Activated T-helper 1 cell treated with anti-CD3 and anti-CD28 coated beads, Interleukin-2, amount 50 U/mL, for 16 hours (primary cell): ENCODE measurements at places on chromosomes 3 and 15.

DNA sequence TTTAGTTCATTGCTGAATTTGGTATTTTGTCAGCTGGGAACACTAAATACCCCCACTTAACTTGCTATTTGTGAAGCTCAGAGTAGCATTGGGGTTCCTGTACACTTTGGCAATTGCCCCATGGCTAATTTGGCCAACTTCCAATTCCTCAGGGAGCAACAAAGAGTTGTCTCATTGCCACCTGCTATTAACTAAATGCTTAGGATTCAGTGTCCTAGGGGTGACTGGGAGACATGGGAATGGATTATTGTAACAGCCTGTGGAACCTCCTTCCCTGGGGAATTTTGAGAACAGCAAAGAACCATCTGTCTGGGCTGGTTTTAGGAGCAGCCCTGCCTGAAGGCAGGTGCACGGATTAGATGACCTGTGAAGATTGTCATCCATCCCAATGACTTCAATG, 437.4 kb upstream of the TPRG1 start:
- no peak for DNase-seq

DNA sequence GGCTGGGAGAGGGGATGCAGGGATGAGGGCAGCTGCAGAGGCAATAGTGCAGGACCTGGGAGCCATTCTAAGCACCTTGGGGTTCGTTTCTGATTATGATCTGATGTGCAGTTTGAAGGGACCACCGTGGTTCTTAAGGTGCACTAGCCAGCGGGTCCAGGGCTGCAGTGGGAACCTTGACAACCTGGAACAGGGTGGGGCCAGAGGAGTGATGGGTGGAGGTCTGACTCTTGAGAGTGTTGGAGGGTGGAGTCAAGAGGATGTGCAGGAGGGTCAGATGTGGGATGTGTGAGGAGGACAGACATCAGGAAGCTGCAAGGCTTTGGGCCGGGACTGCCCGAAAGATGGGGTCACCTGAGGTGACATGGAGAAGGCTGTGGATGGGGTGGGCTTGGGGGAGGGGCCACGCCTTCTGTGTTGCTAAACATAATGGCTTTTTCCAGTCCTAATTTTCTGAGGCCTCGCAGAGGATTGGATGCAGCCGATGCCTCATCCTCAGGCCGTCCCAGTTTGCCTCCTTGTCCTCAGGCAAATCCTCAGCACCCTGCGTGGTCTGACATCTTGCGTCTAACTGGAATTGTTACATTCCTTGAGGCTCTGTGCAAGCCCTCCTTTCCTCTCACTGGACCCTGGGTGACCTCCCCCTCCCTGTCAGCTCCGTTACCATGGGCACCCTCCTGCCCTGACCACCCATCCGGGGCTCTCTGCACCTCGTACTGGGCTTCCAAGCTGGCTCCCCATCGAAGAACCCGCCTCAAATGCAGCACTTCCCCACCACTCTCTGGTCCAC, 61.4 kb upstream of the TRPM1 start:
- no peak for DNase-seq

DNA sequence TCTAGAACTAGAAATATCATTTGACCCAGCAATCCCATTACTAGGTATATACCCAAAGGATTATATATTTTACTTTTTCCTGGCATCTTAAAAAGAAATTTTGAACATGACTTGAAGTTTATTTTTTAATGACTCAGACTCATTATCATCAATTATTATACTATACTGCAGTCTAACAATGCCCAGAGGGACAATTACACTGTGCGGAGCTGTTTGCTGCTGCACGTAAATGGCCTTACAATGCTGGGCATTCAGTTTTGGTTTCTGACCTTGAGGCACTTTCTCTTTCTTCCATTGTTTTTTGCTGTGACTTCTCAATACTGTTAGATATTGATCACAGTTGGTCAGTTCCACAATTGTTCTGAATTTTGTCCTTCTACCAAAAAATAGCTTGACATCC, 128.8 kb downstream of the GBE1 start:
- no peak for DNase-seq

DNA sequence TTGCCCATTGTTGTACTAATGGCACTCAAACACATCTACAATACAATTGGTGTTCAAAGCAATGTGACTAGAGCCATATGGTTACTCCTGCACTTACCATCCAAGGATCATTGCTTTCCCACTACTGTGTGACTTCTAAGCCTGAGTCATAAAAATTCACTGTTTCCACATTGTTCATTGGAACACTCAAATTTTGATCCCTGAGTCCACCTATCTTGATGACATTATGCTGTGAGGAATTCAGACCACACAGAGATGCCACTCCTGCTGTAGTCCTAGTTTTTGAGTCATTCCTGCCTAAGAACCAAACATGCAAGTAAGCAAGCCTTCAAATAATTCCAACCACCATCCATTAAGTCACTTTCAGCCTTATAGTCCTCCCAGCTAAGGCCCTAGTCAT, 176.2 kb downstream of the EFHB start:
- no peak for DNase-seq

DNA sequence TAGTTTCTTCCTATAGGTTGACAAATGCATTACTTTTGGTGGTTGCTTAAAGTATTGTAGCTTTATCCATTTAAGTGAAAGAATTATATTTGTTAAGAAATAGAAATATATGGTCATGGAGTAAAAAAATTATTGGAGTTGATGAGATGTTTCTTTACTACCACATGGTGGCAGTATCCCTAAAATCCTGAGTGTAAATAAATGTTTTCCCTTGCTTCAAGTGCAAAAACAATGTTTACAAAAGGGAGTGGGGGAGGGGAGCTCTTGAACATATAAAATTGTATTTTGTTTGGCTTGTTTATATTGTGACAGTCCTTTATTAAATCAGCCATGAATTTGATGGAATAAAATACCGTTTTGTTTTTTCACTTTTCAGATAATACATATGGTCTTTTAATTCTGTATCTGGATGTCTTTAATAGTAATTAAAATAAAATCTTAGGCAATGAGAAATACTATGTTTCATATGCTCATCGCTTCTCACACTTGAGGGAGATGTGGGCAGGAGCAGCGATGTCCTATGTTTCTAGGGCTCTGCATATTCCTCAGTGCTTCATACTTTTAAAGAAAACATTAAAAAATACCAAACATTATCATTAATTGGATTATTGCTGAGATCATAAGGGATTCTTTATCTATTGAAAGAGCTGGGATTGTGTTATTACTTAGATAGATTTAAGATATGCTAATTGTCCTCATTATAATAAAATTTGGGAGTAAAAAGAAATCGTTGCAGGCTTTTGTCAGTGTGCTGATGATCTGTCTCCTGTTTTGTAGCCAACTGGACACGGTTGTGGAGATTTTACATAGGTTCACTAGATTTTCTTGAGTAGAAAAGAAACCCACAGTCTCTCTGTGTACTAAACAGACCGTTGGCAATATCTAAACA, 349.7 kb downstream of the TUSC7 start:
- DNase-seq, result no peak
